ENCODE measurements at places on chromosomes 3 and 15. TPM values are rescaled to one million over a fixed set of nuclear protein-coding genes. Genes with fewer than 3 reads are reported as not detected.
A peak's percentile ranks its signal among the peaks of the same experiment; 100 is the strongest.

The PARP14 gene
- 3.7 TPM for total RNA-seq

DNA sequence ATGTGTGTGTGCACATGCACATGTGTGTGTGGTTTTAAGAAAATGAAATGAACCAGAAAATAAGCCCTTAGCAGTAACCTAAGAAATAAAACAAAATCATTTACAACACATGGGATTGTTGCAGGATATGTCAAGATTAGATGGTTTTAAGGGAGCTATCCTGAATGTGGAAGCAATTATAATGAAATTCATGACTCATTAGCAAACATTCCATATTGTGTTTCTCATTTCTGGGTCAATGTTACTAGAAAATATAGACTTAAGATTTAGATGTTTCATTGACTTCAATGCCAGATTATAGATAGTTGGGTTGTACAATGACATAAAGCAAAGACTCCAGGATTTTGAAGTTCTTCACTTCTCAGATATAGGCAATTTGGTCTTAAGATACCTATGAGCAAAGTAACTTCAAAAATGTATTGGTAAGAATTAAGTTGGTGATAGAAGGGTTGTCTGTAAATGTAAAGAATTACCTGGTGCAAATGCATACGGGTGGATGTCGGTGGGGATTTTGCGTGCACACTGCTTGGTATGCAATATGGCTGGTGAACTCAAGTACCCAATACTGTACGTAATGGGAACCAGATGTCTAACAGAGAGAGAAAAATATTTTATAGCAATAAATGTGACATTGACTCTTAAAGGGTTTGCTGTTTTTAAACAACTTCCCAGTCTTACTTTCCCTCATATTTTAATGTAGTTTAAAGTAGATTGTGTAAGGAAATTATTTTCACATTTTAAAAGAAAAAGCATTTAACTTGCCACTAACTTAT lies 53.9 kb upstream of the NR2F2 start:
- DNase-seq: peak; percentile 75

GRCh38 chr3:172042136-172042662 lies 2.8 kb downstream of the FNDC3B start:
- peak; percentile 22 for DNase-seq

DNA sequence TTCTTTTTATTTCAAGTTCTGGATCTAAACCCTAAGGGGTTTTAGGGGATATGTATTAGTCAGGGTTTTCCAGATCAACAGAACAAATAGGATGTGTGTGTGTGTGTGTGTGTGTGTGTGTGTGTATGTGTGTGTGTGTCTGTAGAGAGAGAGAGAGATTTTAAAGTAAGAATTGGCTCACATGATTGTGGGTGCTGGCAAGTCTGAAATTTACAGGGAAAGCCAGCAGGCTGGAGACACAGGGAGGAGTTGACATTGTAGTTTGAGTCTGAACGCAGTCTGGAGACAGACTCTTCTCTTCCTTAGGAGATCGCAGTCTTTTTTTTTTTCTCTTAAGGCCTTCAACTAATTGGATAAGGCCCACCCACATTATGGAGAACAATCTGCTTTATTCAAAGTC lies 428.8 kb upstream of the TBL1XR1 start:
- DNase-seq: no peak

DNA sequence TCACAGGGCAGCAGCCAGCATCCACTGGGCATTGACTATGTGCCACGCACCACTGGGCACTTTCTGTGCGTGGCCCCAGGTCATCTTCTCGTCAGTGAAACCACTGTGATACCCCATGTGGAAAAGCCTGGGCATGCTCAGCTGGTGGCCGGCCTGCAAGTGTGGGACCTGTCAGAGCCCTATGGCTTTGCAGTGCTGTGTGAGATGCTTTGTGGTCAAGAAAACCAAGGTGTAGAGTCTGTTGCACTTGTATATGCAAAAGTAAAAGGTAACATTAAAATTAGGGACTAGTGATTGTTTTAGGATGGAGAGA lies 69.5 kb downstream of the PGPEP1L start:
- no peak for DNase-seq
